Stimulated activated naive CD4-positive, alpha-beta T cell treated with Interleukin-2 at 50 U/mL for 16 hours (primary cell): ENCODE measurements at places on chromosomes 6 and 20.

DNA sequence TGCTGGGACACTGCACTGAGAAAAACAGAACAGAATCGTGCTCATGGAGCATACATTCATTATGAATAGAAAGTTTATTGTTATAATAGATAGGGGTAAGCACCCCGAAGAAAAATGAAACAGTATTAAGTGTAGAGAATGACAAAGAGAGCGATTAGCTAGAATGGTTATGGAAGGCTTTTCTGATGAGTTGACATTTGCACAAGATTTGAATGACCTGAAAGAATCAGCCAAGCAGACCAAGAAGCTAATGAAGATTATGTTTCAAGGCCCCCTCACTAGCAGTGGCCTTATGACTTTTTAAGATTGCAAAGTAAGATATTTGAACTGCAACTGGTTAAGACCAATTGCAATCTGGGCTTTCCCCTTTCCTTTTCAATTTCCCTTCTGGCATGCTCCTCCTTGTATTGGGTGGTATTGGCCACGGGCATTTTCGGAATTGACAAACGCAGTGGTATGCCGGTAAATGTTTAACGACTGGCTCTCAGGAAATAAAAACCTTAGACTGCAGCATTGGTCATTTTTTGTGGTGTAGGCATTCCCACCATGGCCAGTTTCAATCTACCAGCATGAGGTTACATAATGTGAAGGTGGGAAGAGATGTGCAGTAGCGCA, 120.0 kb upstream of the CITED2 start:
- DNase-seq: no peak

DNA sequence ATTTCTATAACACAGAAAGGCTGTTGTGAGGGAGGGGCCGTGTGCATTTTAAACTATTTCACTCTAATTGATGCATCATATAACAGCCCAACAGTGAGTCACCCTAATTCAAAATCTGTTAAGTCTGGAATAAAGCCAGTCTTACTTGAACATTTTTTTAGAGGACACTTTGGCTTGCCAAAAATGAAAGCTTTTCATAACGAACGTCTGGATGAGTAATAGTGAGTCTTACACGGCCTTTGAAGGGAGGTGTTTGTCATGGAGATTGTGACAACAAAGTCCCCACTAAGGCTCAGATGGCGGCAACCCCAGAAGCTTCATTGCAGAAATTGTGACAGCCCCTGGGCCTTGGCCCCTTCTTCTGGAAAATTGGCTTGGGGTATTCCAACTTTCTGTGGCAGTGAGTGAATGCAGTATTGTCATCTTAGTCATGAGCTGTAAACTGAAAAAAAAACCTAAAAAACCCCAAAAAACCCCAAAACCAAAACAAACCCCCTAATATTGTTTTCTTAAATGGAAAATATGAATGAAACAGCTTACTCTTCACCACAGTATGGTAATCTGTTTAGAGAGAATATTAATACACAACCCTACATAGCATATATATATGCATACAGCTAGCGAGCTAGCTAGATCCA, 92.6 kb upstream of the CLDN20 start:
- peak; percentile 88 for DNase-seq

DNA sequence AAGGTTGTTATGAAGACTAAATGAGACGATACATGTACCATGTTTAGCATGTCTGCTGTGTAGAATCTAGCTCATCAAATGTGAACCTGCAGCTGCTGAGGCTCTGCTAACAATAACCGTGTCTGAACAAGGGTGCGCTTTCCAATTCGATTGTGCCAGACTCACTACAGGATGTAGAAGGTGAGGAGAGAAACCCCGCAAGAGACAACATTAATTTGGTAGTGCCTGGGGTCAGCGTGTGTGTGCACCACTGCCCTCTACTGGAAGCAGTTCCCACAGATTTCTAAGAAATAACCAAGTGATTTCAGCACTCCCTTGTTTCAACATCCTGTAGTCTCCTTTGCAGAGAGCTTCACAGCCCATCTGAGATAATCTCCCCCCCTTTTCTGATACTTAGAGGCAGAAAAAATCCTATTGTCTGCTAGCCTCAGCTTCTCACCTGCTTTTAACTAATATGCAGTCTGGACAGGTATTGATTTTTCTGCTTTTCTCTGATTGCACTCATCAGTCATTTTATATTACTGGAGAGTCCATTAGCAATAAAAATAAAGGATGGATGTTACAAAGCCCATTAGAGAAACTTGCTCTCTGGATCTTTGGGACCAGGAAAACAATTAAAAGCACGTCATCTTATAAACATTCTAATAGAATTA, 96.7 kb upstream of the BACH2 start:
- peak; percentile 46 for DNase-seq

DNA sequence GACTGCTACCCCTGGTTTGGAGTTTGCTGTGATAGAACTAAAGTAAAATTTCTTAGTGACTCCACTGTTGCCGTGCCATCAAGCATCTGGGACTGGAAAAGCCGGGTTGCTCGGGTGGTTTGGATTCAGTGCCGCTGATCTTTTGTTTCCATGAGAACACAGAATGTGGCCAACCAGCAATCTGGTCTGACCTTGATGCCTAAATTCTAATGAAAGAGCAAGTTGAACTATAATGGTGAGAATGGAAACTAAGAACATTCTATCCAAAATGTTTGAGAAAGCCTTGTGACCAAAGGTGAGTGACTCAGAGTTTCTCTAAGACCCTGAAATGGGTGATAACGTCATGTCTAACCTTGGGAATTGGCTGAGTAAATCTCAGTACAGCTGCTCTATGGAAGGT, 9.9 kb upstream of the PI16 start:
- no peak for DNase-seq

- no peak for DNase-seq
Observed at GRCh38 chr6:19692506-19693298, 144.5 kb upstream of the ID4 start.

DNA sequence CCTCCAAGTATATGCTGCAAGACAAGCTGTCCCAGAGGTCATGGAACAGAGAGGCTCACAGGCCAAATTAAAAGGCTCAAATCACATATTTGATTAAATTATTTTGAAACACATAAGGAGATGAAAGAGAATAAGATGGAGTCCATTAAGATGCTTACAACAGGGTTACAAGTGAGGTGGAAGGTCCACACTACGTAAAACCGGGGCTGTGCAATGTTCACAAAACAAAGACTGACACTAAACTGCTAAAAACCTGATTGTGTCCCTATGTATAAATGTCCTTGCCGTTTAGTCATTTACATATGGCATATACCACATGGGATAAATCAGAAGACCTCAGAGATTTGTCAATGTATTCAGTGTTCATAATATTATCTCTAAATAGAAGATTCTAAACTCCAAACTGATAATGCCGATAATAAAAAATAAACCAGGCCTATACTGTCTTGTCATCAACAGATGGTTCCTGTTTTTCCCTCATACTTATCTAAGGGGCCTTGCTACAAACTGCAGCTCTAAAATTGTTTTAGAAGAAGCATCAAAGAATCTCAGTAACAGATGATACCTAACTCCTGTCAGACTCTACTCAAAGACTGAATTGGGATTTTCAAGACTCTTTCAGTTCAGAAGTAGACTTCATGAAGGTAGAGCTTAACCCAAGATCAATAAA, 51.8 kb upstream of the RIPOR2 start:
- no peak for DNase-seq

- no peak for DNase-seq
Observed at GRCh38 chr6:108452711-108453195, 108.0 kb upstream of the FOXO3 start.

GRCh38 chr6:131685266-131685780, 15.9 kb downstream of the OR2A4 start:
- DNase-seq: no peak

- no peak for DNase-seq
Observed at GRCh38 chr20:57509665-57510237, 15.2 kb downstream of the CTCFL start.

DNA sequence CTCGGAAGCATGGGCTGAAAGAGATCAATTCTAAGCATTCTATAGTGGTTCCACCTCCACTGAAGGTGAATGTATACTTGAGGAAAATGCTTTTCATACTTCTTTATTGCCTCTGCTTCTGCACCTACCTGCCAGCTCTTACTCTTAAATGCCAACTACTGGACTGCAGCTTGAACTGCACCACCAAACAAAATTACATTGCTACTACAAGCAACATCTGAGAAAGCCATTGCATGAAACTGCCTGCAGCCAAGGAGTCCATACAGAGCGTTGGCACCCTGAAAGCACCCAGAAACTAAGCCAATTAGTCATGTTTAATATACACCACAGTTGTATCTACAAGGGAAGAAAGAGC, 440.9 kb downstream of the BTBD3 start:
- no peak for DNase-seq

DNA sequence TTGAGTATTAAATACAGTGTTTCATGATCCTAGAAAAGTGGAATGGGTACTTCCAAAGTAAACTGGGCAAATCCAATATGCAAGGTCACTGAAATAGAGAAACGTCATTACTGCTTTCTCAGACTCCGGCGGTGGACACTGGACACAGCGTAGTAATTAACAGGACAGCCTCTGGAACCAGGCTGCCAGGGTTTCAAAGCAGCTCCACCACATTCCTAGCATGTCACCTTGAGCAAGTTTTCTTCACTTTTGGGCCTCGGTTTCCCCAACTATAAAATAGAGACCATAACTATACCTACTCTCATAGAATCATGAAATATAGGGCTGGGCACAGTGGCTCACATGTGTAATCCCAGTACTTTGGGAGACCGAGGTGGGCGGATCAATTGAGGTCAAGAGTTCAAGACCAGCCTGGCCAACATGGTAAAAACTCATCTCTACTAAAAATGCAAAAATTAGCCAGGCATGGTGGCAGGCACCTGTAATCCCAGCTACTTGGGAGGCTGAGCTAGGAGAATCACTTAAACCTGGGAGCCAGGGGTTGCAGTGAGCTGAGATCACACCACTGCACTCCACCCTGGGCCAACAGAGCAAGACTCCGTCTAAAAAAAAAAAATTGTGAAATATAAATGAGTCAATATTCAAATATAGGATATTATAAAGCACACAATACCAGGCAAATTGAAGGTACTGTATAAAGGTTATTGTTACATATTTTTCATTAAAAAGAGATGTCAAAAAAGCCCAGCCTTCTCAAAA, 24.9 kb downstream of the ARHGAP18 start:
- no peak for DNase-seq

DNA sequence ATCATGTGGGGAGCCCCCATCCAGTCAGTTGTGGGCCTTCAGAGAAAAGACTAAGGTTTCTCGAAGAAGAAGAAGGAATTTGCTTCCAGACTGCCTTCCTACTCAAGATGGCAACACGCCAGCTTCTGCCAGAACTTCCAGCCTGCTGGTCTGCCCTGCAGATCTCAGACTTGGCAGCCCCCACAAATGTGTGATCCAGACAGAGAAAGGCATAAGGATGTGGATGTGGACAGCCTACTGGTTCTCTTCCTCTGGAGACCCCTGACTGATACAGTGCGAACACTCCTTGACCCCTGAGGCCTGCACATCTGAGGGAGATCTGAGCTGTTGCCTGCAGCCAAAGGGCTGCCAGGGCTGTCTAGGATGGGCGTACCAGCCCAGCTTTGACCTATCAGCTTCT, 8.6 kb downstream of the GABRR1 start:
- DNase-seq: no peak
